ENCODE measurements at places on chromosomes 3 and 15.

DNA sequence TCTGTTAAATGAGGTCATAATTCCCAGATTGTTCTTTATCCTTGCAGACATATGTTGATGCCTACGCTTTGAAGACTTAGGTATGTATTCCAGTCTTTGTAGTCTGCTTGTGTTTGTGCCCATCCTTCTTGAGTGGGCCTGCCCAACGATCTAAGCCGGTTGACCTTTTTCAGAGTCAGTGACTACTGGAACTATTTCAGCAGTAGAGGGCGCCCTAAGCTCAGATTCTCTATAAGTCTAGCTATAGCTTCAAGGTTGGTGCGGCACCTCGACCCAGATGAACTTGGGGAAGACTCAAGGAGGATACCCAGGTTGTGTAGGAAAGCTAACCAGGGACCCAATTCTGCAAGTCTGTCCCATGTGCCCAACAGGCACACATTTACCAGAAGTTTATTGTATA, 228.8 kb upstream of the PPP2R3A start:
- no peak for DNase-seq

DNA sequence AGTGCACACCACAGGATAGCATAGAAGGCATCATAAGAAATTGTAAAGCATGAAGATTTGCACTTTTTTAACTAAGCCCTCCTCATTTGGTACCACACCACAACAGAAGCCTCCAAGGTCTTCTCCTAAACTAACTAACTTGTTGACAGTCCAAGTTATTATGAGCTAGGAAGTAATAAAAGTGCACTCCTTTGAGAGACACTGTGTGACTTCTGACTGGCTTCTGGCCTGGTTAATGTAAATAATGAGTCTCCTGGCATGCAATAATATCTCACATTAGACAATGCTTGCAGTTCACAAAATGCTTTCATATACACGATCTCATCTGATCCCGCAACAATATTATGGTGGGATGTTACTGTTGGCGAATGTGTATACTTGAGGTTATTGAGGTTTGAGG, 103.9 kb upstream of the SLC24A5 start:
- DNase-seq: no peak

DNA sequence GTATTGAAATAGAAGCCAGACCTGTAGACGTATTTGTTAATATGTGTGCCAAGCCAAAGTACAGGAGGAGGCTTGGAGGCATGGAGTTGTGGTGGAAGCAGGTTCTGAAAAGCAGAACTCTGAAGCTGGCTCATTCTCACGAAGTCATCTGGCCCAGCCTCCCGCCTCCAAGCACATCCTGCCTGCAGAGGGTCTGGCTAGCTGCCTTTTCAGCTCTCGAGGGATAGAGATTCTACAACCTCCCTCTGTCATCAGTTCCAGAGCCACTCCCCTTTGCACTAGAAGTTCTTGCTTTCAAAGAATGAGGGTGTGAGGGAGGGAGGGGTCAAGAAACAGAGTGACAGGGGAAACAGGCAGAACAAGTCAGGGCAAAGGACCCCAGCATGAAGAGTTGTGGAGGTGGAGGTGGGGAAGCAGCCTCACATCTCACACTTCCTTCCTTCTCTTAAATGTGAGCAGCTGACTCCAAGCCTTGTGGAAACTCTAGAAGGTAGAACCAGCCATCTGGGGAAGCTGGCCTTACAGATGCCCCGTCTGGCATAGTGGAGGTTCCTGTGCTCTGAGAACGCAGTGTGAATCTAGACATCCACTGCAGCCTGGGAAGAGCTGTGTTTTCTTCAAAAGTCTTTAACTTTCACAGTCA, 95.3 kb downstream of the SLC49A4 start:
- no peak for DNase-seq

GRCh38 chr3:135975053-135975452, 9.5 kb downstream of the PPP2R3A start:
- no peak for DNase-seq

DNA sequence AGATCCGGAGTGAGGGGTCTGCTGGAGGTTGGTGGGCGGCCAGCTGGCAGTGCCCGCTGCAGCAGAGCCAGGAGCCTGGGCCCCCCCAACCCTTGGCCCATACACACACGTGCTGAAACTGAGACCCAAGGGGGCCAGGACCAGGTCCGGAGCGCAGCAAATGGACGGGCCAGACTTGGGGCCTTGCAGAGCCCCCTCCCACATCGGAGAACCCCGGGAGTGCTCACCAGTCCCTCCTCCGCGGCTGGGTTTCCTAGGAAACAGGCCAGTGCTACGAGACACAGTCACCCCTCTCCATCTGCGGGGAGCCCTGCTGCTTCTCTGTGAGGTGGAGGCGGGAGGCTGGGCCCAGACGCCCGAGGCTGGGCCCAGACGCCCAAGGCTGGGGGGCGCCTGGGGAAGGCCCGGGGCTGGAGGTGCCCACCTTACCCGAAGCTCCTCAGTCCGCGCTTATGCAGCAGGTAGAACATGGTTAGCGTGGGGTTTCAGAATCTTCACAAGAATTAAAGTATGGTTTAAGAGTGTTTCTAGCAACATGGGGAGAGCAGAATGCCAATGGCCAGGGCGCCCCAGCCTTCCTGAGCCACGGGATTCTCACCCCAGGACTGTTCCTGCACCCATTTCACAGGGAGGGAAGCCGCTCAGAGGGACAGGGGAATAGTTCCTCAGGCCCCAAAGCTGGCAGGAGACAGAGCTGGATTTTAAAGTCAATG, 135.0 kb upstream of the PRR20G start:
- DNase-seq: no peak

- DNase-seq: no peak
These were observed 17.9 kb downstream of the PSTPIP1 start for GRCh38 chr15:77012868-77013267.

- no peak for DNase-seq
These were observed 121.3 kb upstream of the SMAD3 start for GRCh38 chr15:66944121-66944520.

- no peak for DNase-seq
These were observed 164.3 kb upstream of the IL12A start for GRCh38 chr3:159824333-159824732.

GRCh38 chr3:46677411-46677726, 16.1 kb downstream of the ALS2CL start:
- no peak for DNase-seq

DNA sequence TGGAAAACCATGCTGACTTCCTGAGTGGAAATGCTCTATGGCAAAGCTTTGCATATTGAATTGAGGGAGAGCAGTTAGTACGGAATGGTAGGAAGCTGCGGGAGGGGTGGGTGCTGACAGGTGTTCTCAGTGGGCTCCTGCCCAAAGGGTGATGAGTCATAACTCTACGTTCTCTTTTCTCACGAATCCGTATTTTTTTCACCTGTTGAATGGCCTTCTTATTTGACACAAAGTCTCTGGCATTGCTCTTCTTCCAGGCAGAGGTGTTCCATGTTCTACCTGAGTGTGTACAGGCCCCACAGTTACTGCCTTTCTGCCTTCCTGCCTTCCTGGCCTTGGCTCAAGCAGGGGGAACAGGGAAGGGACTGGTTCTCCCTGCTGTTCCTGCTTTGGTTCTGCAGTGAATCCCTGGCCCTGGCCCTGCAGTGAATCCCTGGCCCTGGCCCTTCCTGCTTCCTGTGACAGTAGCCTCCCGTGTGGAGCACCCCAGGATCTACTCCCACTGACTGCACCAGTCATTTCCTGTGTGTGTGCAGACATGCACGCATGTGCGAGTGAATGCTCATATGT, 31.9 kb downstream of the TRAK1 start:
- DNase-seq: no peak

- DNase-seq: no peak
These were observed 507 bp upstream of the JMJD7 start for GRCh38 chr15:41827290-41827879.

DNA sequence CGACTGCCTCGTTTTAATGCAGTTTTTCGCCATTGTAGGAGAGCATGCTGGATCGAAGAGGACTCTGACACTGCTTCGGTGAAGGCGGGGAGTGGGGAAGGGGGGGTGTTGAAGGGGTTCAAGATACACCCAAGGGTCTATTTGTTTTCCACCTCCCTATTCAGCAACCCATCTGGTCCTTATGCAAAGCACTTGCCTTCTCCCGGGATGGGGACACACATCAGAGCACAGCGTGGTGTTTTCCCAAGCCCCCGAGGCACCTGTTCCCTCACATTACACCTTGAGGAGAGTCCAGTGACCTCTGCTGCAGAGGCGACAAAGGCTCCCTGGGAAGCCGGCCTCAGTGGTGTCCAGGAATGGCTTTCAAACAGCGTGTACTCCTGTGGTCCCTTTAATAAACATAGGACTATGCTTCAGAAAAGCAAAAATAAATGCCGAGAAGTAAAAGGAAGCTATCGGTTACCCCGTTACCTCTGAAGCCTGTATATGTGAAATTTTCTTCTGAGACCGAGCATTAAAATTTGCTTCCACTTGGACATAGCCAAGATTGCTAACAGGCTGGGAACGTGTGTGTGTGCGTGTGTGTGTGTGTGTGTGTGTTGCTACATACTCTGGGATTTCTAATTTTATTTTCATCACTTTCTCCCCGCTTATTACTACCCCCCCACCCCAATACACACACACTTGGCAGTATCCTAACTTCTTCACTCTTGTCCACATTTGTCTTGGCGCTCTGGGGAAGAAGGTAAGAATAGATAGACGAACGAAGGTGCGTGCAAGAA, 53.2 kb downstream of the CCDC54 start:
- no peak for DNase-seq

DNA sequence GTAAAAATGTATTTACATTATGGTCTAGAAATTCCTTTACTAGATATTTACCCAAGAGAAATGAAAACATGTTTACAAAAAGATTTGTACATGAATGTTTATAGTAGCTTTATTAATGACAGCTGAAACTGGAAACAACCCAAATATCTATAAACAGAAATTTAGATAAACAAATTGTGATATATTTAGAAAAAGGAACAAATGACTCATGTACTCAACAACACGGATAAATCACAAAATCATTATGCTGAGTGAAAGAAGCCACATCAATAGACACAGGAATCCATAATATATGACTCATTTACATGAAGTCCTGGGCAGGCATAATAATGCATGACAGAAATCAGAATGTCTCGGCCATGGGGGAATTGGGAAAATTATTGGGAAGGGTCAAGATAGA, 1020.2 kb downstream of the SQOR start:
- DNase-seq: no peak

- DNase-seq: no peak
These were observed 6.7 kb downstream of the RNU6-1 start for GRCh38 chr15:67832897-67833709.
